ENCODE measurements at places on chromosomes 3 and 15.

DNA sequence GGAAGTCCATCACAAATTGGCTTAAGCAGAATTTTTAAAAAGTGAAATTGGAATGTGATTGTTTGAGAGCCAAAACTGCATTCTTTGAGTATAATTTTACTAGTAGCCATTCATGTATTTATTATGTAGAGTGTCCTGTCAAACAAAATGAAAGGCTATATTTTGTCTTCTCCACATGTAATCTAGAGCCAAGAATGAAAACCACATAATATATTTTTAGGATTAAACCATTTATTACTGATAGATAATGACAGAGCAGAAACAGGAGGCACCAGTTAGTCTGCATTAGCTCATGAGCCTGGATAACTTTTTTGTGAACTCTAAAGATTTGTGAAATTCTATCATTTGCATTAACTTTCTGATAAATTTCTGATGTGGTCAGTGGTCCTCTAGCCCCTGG is 130.2 kb downstream of the FILIP1L start:
- DNase-seq: no peak

DNA sequence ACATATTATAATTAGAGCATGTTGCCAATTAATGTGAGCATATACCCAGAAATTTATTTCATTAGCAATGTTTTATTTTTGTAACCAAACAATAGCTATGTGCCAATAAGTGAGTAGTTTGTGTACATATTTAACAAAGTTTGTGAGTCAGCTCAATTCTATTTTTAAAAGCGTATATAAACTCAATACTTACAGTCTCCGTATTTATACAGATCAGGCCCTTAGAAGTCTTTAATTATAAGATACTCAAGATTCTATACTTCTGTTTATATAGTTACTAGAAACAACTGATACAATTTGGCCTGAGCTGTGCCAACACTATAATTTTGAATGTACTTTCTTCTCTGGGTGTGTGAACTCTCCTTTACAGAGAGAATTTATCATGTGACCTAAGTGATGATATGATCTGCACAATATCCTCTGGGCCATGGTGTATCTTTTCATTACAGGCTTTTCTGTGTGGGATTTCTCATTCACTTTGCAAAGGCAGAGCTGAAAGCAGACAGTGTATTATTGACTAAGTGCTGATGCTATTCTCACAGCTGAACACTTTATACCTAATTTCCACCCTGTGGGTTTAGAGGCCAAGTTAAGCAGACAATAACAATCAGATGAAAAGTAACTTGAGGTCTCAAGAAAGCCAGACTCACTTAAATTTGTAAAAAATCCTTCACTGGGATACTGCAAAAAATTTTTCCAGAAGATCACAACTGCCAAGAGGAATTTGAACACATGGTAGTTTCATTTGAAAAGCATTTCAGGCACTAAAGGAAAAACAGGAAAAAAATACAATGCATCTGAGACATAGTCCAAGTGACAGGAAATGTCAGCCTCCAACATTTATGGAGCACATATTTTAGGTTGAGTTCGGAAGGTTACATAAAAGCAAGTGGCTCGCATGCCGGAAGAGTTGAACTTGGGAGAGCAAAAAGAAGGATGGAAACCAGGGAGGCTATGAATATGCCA is 277.9 kb upstream of the SEMA6D start:
- no peak for DNase-seq

GRCh38 chr3:2360815-2361214 is 262.1 kb downstream of the CNTN4 start:
- no peak for DNase-seq

- DNase-seq: no peak
Measured at GRCh38 chr3:31255007-31255581, 277.6 kb upstream of the STT3B start.

DNA sequence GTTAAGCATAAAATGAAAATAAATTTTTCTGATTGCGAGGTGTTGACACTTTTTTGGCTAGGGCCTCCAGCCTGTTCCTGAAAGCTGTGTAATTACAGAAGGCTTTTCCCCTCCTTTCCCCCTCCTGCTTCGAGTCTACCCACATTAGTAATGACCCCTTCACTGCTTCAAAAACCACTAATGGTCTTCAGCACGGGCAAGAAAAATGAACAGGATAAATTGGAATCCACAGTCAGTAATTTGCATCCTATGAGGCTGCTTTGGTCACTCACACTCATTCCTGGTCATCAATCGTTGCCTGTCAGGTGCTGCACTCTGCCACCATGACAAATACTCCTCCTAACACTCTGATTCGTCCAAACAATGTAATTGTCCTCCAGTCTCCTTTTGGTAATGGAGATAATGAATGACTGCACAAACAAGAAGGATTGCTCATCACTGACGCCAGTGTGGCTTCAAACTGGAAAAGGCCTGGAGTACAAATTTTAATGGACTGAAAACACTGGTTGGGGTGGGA is 148.6 kb downstream of the MEIS2 start:
- DNase-seq: no peak

DNA sequence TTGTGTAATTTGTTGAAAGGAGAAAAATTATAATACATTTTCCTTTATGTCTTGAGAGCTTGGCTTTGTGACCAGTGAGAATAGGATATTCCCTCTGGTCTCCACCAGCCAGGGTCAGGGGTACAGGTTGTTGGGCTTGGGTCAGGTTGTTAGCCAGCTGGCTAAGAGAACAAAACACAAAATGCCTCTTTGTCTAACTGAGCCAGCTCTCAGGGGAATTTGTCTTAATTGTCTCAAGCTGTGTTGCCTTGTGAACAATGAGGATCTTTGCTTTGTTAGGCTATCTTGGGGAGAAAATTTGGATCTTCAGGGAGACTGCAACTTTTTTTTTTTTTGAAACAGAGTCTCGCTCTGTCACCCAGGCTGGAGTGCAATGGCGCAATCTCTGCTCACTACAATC is 17.7 kb upstream of the GK5 start:
- DNase-seq: no peak

DNA sequence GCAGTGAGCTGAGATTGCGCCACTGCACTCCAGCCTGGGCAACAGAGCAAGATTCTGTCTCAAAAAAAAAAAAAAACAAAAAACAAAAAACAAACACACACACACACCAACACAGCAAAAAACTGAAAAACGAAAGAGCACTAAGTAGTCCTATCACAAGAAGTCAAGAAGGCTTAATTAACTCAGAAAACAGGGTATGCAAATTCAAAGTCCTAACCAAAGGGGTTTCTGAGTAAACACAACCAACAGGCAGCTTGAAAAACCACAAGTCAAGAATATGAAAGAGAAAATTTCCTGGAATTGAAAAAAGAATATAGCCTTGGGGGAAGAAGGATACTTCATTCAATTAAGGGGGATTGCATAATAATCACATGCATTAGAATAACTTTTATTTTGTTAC is 37.7 kb upstream of the PARP14 start:
- no peak for DNase-seq

DNA sequence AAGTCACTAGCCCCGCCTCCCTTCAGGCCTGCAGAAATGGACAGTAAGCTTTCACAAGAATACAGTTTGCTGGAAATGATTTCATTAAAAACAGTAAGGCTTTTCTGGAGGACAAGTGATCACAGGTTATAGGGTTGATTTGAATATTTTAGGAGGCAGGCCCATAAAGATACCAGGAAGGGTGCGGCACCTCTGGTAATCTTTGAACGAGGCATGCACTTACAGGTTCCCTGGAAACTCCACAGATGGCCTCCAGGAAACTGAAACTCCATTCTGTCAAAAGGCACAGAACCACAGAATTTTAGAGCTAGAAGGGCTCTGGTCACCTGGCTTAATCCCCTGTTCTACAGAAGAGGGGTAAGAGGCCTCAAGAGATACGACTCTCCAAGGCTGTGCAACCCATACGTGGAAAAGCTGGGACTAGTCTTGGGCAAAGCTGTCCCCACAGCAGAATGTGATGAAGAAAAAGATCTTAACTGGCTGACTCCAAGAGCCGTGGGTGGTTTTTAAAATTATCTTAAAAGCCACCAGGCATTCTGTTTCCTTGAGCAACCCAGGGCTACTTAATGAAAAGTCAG is 1.2 kb downstream of the STARD5 start:
- DNase-seq: no peak

DNA sequence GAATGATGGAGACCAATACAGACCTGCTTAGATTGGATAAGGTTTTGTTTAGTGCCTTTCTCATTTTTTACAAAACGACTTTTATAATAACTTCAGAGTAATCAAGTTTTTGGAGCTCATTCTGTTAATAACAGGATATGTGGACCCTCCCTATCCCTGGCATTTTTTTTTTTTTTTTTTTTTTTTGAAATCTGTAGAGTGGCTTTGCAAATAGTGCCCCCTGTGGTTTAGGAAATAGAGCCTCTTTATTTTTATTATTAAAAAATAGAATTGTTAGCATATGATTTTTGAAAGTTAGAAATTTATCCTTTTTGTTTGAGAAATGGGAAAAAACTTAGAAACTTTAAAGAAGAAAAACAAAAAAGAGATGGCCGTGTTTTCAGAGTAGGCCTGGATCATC is 11.4 kb downstream of the SKIL start:
- DNase-seq: no peak

GRCh38 chr3:141878817-141879216 is 2.4 kb downstream of the ATP1B3 start:
- no peak for DNase-seq

DNA sequence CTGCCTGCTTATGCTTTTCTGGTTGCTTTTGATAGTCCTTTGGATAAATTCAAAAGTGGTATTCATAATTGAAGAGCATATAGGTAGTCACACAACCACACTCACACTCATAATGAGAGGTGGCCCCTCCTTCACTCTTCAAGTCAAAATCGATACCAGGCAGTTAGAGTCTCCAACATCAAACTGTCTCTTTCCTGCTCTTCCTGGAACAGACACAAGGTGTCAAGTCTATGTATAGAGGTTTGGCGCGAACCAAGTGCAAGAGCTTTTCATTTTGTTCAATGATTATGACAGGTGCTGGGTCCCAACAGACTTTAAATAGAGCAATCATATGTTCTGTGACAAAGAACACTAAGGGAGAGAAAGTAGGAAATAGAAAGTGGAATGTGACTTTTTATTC is 29.9 kb upstream of the RGMA start:
- DNase-seq: no peak
